Mucosa of gallbladder (tissue), 1 donor: ENCODE measurements at places on chromosomes 12 and 14.

- no peak for DNase-seq
Measured at GRCh38 chr14:62957562-62957961, 87.7 kb downstream of the KCNH5 start.

DNA sequence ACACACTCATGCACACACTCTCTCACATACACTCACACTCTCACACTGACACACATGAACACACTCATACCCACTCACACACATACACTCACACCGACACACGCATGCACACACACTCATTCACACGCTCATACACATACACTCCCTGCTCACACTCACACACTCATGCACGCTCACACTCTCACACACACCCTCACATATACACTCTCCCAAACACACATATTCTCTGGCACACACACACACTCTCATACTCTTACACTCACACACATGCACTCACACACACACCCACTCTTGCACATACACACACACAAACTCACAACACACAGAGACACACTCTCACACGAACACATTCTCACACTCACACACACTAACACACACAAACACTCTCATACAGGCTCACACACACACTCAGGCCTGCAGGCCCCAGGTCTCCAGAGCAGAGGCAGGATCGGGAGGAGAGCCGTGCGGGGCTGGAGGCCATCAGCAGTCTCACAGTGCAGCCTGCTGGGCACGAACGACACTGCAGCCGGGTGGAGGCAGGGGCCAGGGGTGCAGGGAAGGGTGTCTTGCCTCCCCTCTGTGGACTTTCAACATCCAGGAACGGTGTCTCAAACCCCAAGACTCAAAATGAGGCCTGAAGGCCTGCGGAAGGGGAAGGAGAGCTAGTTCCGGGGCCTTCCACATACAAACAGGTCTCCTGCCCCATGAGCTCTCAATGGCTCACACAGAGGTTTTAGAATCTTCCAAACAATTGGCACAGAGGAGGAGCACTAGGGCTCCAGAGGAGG, 148.7 kb downstream of the ANO2 start:
- peak; percentile 23 for DNase-seq

DNA sequence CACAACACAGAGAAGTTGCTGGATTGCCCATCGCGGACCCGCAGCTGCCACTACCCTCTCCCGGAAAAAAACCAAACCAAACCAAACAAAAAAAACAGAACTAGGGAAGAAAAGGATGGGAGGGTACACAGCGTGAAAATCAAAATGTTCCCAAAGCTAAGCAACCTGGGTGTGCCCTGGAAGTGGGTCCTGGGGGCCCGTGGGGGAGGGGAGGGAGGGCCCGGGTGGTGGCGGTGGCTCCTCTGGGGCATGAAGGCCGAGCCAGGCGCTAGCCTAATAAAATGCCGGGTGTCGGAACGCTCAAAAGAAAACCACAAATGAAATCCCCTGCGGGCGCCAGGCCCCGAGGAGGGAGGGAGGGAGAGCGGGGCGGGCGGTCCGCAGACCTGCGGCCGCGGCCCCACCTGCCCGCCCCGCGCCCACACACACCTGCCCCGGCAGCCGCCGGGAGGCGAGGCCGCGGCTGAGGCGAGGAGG, 787 bp downstream of the HECTD4 start:
- DNase-seq = no peak

- peak; percentile 26 for DNase-seq
Measured at GRCh38 chr14:38255673-38256532, at the start of gene CLEC14A. Gene CLEC14A (minus strand): TSS chr14:38256093. CDS start chr14:38256022, 71 bp downstream.

DNA sequence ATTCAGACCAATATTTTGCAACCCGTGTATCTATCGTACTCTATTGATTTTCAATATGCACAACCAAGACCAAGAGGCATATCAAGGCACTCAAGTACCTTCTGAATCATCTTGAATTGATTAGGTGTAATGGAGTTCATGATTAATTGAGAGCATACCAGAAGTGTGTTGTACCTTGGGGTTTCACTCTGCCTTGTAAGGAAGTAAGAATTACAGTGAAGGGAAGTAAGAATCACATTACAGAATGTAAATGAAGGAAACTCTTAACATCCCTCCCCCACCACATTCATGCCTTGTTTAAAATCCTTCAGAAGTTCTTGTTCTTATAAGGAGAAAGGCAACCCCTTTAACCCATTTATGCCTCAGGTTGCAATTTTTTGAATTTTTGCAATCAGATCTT, 5.4 kb upstream of the MGAT4C start:
- DNase-seq = no peak

GRCh38 chr12:111685811-111686573, at the start of the genes ACAD10 and BRAP:
Gene ACAD10 (plus strand): TSS chr12:111686053. CDS start chr12:111692710, 6,657 bp downstream.
Gene BRAP (minus strand): TSS chr12:111685956. CDS start chr12:111685792, 164 bp downstream.
- DNase-seq = peak; percentile 95

DNA sequence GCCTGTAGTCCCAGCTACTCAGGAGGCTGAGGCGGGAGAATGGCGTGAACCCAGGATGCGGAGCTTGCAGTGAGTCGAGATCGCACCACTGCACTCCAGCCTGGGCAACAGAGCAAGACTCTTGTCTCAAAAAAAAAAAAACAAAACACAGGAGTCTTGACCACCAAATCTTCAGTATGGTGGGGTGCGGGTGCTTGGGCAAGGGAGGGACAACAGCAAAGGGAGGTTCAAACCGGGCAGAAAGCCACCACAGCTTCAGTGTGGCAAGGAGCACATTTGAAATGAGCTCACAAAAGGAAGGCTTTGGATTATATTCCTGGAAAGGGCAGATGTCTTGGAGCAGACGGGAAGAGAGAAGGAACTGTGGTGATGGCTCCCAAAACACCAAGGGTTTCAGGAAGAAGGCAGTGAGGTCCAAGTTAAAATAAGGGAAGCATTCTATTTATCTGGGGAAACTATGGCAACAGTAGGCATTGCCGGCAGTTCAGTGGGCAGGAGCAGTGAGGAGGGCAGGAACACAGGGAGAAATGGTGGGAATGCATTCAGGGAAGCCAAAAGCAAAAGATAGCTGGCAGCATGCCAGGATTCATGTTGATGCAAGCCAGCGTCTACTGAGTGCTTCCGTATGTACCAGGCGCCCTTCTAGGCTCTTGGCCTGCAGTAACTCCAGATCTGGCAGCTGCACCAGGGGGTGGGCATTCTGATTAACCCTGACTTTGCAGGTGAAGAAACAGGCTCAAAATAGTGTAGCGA, 51.0 kb upstream of the SRSF5 start:
- DNase-seq = peak; percentile 86

- no peak for DNase-seq
Measured at GRCh38 chr14:50263321-50263720, 31.9 kb upstream of the SOS2 start.

- DNase-seq = no peak
Measured at GRCh38 chr12:107855471-107855870, 81.0 kb downstream of the ASCL4 start.

- no peak for DNase-seq
Measured at GRCh38 chr12:94141892-94142291, 6.5 kb upstream of the PLXNC1 start.

DNA sequence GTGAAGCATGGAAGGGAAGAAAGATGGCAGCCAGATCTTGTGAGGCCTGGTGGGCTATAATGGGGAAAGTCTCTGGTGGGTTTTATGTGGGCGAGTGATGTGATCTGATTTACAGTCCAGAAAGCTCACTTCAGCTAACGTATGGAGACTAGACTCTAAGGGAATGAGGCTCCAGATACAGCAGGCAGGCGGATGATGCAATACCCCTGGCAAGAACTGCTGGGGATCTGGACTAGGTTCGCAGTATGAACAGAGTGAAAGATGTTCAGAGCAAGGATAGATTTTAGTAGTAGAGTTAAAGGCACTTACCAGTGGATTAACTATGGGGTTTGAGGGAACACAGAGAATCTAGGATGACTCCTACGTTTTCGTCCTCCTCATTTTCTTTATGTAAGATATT, 253.1 kb downstream of the ANO2 start:
- DNase-seq = no peak

GRCh38 chr12:104852896-104853295, 105.2 kb downstream of the SLC41A2 start:
- DNase-seq = no peak

- DNase-seq = no peak
Measured at GRCh38 chr12:45685680-45686079, 43.8 kb upstream of the ARID2 start.

GRCh38 chr14:61872452-61872851, 110.2 kb downstream of the SNAPC1 start:
- no peak for DNase-seq

GRCh38 chr12:31896514-31897039, 62.6 kb upstream of the RESF1 start:
- DNase-seq = peak; percentile 77

DNA sequence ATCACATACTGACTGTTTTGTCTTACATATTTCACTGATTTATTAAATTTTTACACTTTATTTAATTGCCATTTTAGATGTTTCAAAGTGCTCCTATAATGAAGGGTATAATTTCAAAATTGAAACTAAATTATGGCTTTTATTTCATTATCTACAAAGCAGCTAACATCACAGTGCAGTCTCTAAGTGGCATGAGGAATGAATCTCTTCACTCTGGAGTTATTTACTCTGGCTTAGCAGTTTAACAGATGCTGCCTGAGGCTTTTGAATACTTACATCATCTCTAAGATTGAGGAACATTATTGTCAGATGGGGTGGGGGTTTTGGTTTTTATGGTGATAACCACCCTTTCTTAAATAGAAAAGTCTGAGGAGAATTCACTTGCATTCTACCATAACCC, 386.4 kb downstream of the TRHDE start:
- DNase-seq = no peak

GRCh38 chr12:108849660-108850059, 7.7 kb downstream of the SSH1 start:
- no peak for DNase-seq

- no peak for DNase-seq
Measured at GRCh38 chr12:541676-542324, 82.1 kb downstream of the B4GALNT3 start.

DNA sequence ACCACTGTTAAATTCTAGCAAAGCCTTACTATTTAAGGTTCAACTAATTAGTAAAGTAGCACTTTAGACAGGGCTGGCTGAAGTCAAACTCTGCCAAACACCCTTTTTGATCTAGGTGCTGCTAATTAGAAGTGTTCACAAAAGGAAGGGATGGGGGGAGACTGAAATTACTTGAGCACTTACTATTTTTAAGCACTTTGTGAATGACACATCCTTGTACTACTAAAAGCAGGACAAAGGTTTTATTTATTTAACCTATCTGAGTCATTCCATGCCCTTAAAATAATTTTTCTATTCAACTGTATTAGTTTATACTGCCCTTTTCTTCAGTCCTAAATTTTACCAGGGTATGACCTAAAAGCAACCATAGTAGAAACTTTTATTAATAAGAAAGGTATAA, 20.1 kb downstream of the MBIP start:
- no peak for DNase-seq

GRCh38 chr12:106791531-106791930, 17.0 kb downstream of the RIC8B start:
- DNase-seq = no peak

DNA sequence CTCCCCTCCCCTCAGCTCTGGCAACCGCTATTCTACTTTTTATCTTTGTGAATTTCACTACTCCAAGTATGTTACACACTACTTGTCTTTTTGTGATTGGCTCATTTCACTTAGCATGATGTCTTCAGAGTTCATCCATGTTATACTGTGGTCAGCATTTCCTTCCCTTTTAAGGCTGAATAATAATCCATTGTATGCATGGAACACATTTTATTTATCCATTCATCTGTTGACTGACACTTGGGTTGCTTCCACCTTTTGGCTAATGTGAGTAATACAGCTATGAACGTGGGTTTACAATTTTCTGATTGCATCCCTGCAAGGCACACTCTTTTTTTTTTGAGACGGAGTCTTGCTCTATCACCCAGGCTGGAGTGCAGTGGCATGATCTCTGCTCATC, 53.0 kb upstream of the FUT8 start:
- DNase-seq = no peak

DNA sequence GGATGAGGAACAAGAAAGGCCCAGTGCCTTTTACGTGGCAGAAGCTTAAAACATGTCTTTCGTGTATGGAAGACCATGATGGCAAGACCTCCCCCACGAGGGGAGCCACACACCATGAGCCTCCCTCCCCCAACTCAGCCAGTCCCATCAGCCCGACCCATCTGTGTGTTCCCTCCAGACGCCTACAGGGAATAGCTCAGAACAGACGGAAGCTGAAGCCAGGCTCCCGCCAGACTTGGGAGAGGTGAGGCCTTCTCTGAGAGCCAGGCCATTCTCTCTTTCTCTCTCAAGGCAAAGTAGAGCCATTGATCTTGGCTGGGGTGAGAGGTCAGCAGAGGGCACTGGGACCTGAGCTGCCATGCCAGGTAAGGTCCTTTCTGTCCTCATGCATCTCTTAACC, 9.5 kb downstream of the REM2 start:
- no peak for DNase-seq

DNA sequence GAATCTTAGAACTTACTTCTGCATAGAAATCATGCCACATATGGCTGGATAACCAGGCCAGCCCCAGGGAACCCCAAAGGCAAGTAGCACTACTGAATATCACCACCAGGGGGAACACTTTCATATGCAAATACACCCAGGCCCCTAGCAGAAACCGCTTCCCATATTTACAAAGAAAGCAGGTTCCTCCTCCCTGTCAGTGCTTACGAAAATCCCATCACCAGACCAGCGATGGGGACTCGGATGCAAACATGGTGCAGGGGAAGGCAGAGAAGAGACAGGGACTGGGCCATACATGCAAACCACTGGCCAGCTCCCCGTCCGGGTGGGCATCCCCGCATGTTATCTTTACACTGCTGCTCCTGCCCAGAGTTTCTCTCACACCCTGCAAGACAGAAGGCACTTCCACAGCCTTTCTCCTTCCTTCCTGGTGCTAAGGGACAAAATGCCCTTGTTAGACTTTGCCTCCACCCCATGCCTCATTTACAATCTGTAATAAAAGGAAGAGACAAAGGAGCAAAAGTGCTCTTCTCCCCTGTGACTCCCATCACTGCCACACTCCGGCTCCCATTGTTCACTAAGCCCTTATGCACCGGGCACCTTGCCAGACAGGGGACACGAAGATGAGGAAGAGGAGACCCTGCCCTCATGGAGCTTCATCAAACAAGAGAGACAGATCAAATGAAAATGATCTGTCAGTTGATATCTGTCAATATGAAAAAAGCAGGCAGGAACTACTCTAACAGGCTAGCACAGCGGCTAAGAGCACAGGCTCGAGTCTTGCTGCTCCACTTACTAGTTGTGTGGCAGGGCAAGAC, 62.3 kb downstream of the PTPN21 start:
- DNase-seq = peak; percentile 84
